Stimulated activated CD4-positive, alpha-beta T cell treated with anti-CD3 and anti-CD28 coated beads, Interleukin-15, amount 100 ng/mL, for 48 hours (primary cell): ENCODE measurements at places on chromosomes 5 and 9.

GRCh38 chr5:116451905-116452450 is 122.6 kb downstream of the SEMA6A start:
- DNase-seq = no peak

GRCh38 chr5:71482132-71482531 is 26.7 kb downstream of the BDP1 start:
- no peak for DNase-seq

DNA sequence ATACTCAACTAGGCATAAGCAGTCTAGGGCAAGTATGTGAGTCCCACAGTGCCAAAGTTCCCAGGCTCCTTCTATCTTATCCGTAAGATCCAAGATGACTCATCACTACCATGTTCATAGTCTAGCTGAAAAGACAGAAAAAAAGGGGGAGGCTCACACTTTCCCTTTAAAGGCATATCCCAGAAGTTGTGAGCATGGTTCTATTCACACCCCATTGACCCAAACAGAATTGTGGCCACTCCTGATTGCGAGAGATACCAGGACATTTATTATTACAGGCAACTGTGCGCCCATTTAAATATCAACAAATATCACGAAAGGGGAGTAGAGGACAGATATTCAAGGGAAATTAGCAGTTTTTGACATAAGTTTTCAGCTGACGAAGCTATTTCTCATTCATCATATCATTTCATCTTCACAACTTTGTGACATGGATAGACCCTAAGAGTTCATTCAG is 8.1 kb upstream of the PFDN1 start:
- DNase-seq = no peak

DNA sequence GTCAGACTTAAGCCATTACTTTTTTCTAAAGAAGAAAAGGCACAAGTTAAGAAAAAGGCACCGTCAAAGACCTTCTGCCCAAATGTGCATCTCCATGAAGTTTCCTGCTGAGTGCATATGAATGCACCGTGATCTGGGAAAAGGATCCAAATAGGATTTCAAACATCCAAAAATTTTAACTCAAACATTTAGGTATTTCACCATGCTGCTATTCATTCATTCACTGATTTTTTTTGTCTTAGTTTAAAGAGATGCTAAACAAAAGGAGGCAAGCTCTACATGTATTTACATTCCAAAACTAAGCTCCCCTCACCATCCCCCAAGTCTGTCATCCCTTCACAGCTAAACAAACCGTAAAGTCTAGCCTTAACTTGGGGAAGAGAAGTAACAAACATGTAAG is 291.9 kb downstream of the ARL15 start:
- no peak for DNase-seq

- DNase-seq = no peak
Measured at GRCh38 chr9:18707061-18707461, 233.1 kb downstream of the ADAMTSL1 start.
